Activated naive CD8-positive, alpha-beta T cell treated with anti-CD3 and anti-CD28 coated beads, Interleukin-2, amount 10 ng/mL, durations not matched to agents 7 days and 5 days (primary cell): ENCODE measurements at places on chromosomes 7 and 10. TPM values are rescaled to one million over a fixed set of nuclear protein-coding genes. Genes with fewer than 3 reads are reported as not detected.

Gene GRID1
- not detected for total RNA-seq

Gene MYL7
- not detected for total RNA-seq

Gene FOXI2
- not detected for total RNA-seq

Gene AKR1D1
- not detected for total RNA-seq

Gene RELN
- not detected for total RNA-seq

Gene ZPBP
- total RNA-seq, result not detected

Gene YAE1
- 20.1 TPM for total RNA-seq

Gene NACAD
- 0.08 TPM for total RNA-seq

Gene PTF1A
- total RNA-seq, result not detected

Gene NUTM2B
- total RNA-seq, result 1.6 TPM

Gene LRRC61
- 16.6 TPM for total RNA-seq

Gene OLAH
- 0.45 TPM for total RNA-seq

Gene IKZF1
- total RNA-seq, result 383 TPM

Gene NCF1
- total RNA-seq, result 4.4 TPM

Gene ZFYVE27
- total RNA-seq, result 36.9 TPM

Gene EZH2
- total RNA-seq, result 73.8 TPM

Gene FOXP2
- not detected for total RNA-seq

Gene PDZD7
- 1.4 TPM for total RNA-seq

Gene SVOPL
- total RNA-seq, result 2.5 TPM

Gene TAS2R38
- not detected for total RNA-seq

Gene CC2D2B
- not detected for total RNA-seq

Gene ACSM6
- total RNA-seq, result not detected

Gene AZGP1
- total RNA-seq, result not detected

Gene LIPN
- total RNA-seq, result not detected

Gene MKI67
- 280 TPM for total RNA-seq

Gene PON1
- not detected for total RNA-seq

Gene RADIL
- 0.17 TPM for total RNA-seq

Gene CYP2E1
- total RNA-seq, result 0.80 TPM

Gene NPY4R
- total RNA-seq, result not detected

Gene PLAC9
- not detected for total RNA-seq

Gene MAGI2
- total RNA-seq, result 0.14 TPM

Gene SAMD9L
- 99.2 TPM for total RNA-seq

Gene PAX2
- total RNA-seq, result not detected
